ENCODE measurements at places on chromosomes 12 and 14. TPM values are rescaled to one million over a fixed set of nuclear protein-coding genes. Genes with fewer than 3 reads are reported as not detected.

GLT1D1 gene
- 1.4 TPM for polyA plus RNA-seq

MOK gene
- polyA plus RNA-seq = 8.1 TPM

B4GALNT3 gene
- polyA plus RNA-seq = 16.6 TPM

CCDC177 gene
- polyA plus RNA-seq = 0.04 TPM

POTEM gene
- not detected for polyA plus RNA-seq

SLC25A21 gene
- 1.6 TPM for polyA plus RNA-seq

CCDC196 gene
- polyA plus RNA-seq = not detected

ACOT6 gene
- polyA plus RNA-seq = not detected

RHOF gene
- polyA plus RNA-seq = 1.2 TPM

CCDC85C gene
- polyA plus RNA-seq = 8.8 TPM

OR6C75 gene
- polyA plus RNA-seq = not detected

TMEM119 gene
- 60.9 TPM for polyA plus RNA-seq

USP44 gene
- polyA plus RNA-seq = 0.91 TPM

CABP1 gene
- polyA plus RNA-seq = 2.3 TPM

GRCh38 chr12:132103542-132104308 lies 40.4 kb downstream of the DDX51 start:
- no peak for DNase-seq

GRCh38 chr12:44464180-44464579 lies 411.9 kb downstream of the NELL2 start:
- DNase-seq = no peak

GRCh38 chr12:8615206-8615605 lies 2.5 kb upstream of the AICDA start:
- DNase-seq = no peak

DNA sequence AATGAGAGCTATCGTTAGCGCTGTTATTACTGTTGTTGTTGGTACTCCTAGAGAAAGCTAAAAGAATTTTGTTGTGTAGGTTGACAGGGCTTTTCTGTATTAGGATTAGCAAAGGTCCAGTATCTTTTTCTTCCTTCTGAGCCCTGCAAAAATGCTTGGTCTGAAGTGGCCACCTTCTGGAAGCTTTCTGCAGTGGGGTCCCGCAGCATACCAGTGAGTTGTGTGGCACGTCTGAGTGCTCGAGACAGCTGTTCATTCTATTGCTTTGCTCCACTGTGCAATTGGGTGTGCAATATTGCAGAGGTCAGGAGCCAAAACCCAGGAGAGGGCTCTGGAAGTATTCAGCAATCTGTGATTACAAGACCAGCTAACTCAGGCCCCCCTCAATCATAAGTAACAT lies 57.1 kb downstream of the CCDC60 start:
- DNase-seq = no peak

- DNase-seq = no peak
Measured at GRCh38 chr12:6562881-6563280, 5.2 kb downstream of the NOP2 start.

- DNase-seq = no peak
Measured at GRCh38 chr14:74516451-74517160, 23.0 kb downstream of the ISCA2 start.

GRCh38 chr14:61433169-61433568 lies 111.8 kb downstream of the PRKCH start:
- DNase-seq = no peak

GRCh38 chr12:58961166-58961565 lies 40.9 kb upstream of the LRIG3 start:
- DNase-seq = no peak

GRCh38 chr12:5944688-5945070 lies 380 bp downstream of the ANO2 start:
- no peak for DNase-seq

- DNase-seq = no peak
Measured at GRCh38 chr14:77270361-77271112, 469 bp downstream of the NGB start.

DNA sequence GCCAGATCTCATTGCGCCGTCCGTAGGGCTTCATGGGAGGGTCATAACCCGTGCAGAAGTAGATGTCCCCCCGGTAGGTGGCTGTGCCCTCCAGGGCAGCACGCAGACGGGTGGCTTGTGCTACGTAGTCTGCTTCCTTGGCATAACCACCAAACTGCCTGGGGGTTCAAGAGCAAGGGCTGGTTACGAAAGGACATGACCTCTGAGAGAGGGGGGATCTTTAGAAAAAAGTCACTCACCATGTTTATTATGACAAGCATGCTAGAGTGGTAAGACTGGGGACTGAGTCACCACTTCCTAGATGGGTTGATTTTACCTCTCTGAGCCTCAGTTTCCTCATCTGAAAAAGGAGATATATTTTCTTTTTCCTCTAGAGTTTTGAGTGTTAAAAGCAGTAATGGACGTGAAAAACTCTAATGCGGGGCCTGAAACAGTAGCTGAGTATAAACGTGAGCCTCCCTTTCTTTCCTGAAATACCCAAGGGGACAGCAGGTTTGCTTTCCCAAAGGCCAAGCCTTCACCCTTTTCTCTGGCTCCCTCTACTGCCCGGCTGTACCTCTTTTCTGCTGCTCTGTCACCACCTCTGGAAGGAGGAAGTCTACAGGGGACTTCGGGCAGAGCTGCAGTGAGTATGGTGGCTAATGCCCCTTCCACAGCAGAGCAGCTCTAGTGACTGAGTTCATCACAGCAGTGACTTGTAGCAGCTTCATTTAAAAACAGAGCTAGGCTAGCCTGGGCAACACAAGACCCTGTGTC lies 23.5 kb upstream of the GPRC5D start:
- no peak for DNase-seq

DNA sequence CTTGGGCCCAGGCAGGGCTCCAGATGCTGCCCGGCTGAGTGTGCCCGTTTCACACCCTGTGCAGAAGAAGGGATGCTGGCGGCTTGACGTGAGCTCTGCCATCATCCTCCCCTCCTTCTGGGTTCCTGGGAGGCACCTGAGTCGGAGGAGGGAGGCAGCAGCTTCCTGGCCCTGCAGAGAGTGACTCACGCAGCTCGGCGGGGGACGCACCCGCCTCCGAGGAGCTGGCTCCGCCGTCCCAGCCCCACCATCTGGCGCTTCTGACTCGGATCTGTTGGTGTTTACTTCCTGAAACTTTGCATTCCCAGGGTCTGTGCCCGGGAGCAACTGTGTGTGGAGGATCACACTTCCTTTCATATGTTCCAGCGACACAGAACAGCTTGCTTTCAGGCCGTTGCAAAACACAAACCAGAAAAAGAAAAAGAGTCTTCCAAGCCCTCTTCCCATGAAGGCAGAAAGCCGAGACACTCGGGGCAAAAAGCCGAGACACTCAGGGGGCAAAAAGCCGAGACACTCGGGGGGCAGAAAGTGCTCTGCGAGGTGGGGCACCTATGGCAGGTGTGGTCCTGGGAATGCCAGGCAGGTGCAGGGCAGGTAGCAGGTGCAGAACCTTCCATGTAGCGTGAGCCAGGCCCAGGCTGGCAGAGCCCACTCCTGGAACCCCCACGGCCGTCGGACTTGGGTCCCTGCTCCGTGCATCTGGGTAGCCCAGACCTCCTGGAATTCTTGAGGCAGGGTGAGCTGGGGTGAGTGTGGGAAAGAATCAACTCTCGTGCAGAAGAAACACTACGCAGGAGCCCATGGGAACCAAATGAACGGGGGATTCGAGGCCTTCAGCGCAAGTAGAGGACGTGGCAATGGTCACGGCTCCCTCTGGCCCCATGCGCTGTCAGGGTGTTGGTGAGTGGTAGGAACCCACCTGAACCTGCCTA lies 27.6 kb upstream of the GALNT9 start:
- DNase-seq = peak; percentile 38

DNA sequence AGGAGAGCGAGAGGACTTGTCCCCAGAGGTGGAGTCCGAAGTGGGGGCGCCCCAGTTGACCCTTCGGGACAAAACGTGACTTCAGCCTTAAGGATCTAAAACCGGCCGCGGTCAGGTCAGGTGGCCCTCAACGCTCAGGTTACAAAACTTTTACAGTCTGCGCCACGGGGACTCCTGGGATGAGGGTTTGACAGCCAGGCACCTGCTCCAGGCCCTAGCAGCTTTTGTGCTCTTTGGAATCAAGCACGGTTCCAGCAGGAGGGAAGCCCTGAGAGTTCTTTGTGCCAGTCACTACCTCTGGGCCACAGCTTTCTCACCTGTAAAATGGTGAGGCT lies 337 bp downstream of the ZC2HC1C start:
- no peak for DNase-seq

- no peak for DNase-seq
Measured at GRCh38 chr12:106672314-106673025, 89.7 kb downstream of the RFX4 start.

DNA sequence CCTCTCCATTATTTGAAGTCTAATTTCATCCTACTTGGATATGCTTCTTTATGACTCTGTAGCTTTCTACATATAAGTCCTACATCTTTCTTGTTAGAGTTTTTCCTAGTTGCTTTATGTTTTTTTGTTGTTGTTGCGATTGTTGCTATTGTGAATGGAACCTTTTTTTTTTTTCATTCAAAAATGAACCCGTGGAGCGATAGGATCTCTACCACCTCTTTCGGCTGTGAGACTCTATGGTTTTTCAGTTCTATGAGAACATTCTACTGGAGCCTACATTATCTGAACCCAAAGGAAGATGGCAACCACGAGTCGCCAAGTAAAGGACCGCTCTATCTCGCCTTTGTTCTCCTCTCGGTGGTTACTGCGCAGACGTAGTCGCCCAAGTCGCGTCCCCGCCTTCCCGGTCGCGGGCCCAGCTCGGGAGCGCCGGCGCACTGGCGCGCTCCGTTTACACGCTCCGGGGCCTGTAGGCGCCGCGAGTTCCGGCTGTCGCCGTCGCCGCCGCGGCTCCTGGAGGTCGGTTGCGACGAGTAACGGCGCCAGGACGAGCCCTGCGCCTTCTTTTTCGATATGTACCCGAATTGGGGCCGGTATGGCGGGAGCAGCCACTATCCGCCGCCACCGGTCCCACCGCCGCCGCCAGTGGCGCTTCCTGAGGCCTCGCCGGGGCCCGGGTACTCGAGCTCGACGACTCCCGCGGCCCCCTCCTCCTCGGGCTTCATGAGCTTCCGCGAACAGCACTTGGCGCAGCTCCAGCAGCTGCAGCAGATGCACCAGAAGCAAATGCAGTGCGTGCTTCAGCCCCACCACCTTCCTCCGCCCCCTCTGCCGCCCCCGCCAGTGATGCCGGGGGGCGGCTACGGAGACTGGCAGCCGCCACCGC lies at the start of gene YLPM1:
YLPM1 (plus strand) TSS at position 400 of the 886 bp plus-strand sequence; CDS start at position 574, 174 bp downstream.
- peak; percentile 97 for DNase-seq

DNA sequence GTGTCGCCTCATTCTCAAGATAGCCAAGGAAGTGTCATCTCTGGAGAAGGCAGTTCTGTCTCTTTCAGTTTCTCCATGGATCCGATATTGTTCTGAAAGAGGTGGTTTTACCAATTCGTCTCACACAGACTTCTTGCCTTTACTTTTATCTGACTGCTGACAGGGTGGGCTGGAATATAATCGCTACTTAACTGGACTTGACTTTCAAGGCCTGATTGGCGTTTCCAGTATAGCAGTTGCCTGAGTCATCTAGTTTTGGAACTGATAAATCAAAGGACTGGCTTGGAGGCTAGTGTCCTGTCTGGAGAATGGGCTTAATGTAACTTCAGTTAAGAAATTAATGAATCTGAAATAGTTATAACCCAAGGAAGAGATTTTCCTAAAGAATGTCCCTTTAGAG lies 21.6 kb downstream of the PRKCH start:
- no peak for DNase-seq

- DNase-seq = no peak
Measured at GRCh38 chr12:2664721-2665577, 129.8 kb upstream of the FKBP4 start.

DNA sequence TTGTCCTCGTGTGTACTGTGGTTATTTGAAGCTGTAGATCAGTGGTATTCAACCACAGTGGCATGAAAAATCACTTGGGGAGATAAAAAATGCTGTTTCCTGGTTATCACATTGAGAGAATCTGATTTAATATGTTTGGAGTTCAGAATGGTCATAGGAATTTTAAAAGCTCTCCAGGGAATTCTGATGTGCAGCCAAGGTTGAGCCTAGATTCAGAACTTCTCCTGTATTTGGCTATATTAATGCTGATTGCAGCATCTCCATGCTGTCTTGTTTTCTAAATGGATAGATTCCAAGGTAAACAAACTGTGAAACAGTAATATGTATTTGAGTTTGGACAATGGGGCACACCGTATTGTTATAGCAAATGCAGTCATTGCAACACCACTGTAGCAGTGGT lies 982.2 kb upstream of the FBXO33 start:
- no peak for DNase-seq

DNA sequence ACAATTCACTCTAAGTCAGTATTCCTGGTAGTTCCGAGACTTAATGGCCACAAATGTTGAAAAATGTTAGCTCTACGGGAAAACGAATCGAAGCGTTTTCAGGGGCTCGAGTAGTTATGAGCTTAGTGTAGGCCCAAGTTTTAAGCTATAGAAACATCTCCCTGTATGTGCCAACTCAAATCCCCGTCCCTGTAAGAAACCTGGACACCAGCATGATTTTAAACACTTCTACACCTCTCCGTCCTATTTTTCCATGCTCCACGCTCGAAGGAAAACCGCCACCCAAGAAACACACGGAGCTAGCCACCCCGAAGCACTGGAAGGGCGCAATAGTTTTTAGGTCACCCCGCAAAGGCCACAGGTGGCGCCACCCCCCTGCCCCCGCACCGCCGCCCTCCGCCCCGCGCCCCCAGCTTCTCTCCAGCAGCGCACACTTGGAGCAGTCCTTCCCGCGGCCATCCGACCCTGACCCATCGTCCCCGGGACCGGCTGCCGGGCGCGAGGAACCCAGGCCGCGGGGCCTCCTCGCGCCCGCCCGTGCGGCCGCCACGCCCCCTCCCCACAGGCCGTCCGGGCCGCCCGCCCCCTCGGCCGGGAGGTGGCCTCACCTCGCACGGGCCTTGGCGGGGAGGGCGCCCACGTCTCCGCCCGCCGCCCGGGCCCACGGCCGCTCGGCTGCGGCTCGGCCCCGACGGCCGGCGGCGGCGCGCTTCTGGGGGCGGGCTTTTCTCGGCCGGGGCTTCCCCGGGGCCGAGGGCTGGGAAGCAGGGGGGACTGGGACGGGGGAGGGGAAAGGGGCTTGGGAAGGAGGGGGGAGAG lies 522 bp downstream of the R3HDM2 start:
- DNase-seq = peak; percentile 58

- peak; percentile 37 for DNase-seq
Measured at GRCh38 chr14:91945751-91946621, 1.5 kb downstream of the FBLN5 start.

DNA sequence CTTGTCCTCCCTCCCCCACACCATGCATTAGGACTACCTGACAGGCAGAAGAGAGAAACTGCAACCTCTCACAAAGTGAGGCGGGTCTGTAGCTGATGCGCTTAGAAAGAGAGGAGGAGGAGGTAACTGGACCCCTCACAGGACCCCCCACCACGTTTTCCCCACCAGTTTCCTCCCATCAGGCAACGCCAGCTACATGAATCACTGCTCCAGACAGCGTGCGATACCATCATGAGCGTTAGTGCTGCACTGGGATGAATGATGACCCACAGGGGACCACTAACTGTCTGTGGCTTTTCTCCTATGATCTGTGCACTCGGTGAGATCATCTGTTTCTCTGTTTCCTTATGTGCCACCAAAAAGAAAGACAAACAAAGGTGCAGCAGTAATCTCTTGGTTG lies 77.7 kb downstream of the KCNK10 start:
- DNase-seq = no peak

- no peak for DNase-seq
Measured at GRCh38 chr12:78712834-78713481, 151.6 kb upstream of the SYT1 start.

GRCh38 chr14:83975841-83976770 lies 1553.8 kb upstream of the FLRT2 start:
- DNase-seq = peak; percentile 50
